RPMI7951 (cell line): ENCODE measurements at places on chromosomes 6 and 20. TPM values are rescaled to one million over a fixed set of nuclear protein-coding genes. Genes with fewer than 3 reads are reported as not detected.
A peak's percentile ranks its signal among the peaks of the same experiment; 100 is the strongest.

VNN1 gene
- 0.24 and 0.29 TPM in 2 replicates for total RNA-seq

ZC2HC1B gene
- not detected in 2 replicates for total RNA-seq

PPIL4 gene
- 34.9 and 48.9 TPM in 2 replicates for total RNA-seq

RSPO3 gene
- total RNA-seq: not detected in 2 replicates

SEL1L2 gene
- not detected in 2 replicates for total RNA-seq

DNA sequence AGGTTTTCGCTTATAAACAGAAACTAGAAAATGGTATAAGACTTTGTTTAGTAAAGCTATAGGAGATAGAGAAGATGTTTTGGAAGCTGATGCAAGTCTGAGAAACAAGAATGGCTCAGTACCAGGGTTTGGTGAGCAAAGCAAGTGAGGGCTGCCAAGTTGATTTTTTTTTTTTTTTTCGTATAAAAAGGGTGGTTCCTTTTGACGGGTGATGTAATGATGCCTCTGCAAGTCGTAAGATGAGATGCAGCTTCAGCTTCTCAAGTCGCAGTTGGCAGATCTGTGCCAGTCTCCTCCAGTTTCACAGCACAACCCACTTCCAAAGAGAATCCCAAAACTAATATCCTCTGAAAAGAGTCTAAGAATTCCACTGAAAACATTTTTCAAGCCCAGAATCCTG, 252.8 kb upstream of the CDH4 start:
- DNase-seq: no peak

DNA sequence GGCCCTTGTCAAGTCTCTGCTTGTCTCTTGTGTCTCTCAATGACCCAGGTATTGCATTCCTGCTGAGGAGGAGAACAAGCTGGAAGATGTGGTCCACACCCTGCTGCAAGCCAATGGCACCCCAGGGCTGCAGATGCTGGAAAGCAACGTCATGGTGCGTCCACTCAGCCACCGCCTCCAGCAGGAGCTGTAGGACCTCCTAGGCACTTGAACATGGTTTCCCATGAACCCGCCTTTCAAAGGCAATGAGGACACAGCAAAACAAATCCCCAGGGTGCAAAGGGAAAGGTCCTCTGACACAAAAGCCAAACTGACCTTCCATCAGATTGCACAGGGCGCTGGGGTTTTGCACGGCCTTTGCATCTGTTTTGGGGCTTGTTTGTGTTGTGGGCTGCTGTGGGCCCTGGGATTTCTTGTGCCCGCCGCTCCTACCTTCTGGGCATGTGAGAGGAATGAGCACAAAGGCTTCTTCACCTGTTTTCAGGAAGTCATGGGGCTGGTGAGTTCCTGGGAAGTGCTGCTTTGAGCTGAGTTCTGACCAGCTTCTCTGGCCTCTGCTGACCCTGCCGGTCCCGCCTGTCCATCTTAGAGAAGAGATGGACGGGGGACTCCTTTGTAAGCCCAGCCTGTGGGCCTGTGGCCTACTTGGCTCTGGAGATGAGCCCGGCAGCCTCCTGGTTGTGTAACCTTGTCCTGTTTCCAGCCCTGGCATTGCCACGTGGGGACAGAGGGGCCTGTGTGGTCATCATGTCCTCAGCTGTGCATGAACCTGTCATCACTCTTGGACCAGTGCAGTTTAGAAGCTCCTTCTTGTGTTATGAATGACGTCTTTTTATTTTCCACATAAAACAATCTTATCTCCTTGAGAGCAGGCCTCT, 151.3 kb downstream of the DTNBP1 start:
- DNase-seq: no peak

GRCh38 chr20:13613917-13614316, 24.8 kb downstream of the TASP1 start:
- DNase-seq: no peak

GRCh38 chr6:47634210-47635047, 64.0 kb upstream of the ADGRF4 start:
- DNase-seq: no peak

DNA sequence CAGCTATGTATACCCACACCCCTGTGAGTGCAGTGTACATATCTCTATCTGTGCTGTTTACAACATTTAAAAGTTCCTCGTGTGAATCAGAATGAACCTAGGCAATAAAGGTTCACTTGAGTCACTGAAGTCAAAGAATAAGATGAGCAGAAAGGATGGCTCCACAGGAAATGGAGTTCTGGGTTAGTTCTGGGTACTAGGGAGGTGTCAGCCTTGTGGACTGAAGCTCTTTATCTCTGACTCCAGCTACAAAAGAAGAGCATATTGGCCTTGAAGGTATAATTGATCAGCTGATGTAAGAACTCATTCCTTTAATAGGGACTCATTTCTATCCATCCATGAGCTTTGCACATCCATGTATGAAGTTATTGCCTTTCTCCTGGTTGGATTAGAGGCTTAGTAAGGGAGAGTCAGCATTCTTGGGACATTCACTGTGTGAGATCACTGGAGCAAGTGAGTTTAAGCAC, 73.9 kb upstream of the BACH2 start:
- DNase-seq: no peak

DNA sequence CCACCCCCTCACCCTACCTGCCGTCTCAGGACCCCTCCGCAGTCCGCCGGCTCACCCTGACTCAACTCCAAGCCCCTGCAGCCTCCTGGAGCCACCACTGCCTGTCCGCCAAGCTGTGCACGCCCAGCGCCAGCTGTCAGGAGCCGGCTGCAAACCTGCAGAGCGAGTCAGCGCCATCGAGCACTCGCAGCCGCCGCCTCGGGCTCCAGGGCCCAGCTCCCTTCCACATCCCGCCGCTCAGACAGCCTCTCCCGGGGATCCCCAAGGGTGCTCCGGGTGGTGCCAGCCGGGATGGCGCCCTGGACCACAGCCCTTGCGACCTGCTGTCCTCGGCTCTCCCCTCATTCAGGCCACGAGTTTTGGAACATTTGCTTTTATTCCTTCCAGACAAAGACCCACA, 4.3 kb downstream of the TNNC2 start:
- DNase-seq: peak; percentile 68

DNA sequence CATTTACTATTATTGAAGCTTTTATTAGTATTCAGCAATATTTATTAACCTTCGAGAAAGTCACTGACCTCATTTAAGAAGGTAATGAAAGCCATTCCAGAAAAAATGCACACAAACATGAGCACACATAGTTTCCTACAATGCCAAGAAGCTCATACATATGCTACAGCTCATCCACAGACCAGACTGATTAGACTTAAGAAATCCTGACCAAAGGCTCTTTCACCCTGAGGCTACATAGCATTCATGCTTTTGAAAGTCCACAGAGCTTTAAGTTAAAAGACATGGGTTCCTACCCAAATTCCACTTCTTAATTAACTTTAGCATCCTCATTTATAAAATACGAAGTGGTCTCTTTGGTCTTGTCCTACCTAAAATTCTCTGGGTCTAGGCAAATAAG, 430.4 kb downstream of the TBC1D32 start:
- DNase-seq: no peak

- DNase-seq: no peak
Observed at GRCh38 chr20:53036992-53037391, 64.8 kb downstream of the TSHZ2 start.

- DNase-seq: no peak
Observed at GRCh38 chr20:33991502-33991901, 2.2 kb upstream of the RALY start.

DNA sequence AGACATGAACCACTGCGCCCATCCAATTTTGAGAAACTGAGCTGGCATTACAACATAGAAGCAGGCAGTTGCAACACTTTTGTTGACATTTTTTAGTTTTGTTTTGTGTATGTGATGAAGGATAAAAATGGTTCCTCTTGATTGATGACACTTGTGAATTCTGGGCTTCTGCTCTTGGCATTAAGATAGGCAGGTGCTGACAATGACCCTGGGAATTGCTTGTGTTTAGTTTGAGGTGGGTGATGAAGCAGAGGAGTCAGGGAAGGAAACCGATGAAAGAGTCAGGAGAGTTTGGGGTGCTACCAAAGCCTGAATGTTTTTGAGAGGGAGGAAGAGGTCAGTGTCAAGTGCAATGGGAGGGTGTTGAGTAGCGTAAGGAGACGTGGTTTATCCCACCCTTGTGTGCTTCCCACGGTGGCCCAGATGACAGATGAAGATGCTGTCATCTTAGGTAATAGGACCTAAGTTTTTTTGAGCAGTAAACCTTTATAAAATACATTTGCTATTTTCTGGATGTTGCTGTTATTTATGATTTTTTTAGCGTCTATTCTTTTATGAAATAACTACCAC, 19.4 kb downstream of the CDS2 start:
- DNase-seq: no peak

- peak; percentile 45 for DNase-seq
Observed at GRCh38 chr20:47187450-47188195, 168.9 kb downstream of the ZMYND8 start.

DNA sequence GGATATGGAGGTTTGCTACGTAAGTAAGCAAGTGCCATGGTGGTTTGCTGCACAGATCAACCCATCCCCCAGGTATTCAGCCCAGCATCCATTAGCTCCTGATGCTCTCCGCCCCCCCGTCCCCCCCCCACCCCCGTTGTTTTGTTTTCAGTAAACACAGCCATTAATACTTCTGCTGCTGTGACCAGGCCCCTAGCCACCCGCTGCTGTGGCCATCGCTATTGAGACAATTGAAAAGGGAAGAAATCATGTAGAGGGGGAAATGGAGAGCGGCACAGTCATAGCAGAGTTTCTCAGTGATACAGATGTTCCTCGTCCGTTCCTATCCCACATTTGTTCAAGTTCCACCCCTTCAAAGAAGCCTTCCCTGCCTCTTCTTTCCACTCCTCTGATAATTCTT, 24.9 kb downstream of the SLC35D3 start:
- no peak for DNase-seq

DNA sequence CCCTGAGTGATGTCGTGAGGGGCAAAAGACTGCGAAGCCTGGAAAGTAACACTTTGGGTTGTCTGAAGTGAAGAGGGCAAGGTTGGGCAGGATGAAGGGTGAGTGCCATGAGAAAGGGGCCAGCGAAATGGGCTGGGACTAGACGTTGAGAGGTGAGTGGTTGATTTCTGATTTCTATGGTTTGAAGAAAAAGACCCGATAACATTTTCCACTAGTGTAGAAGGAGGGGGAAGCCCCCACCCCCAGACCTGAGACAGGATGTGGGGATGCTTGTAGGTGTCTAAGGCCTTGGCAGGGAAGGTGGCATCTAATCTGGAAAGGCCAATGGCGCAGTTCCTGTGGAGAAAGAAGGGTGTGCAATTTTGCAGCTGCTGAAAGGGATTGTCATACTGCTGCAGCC, 25.3 kb upstream of the KIF3B start:
- DNase-seq: no peak

GRCh38 chr6:113830140-113830539, 27.0 kb upstream of the MARCKS start:
- DNase-seq: no peak

- DNase-seq: peak; percentile 71
Observed at GRCh38 chr20:33673410-33674293, 576 bp downstream of the NECAB3 start.

DNA sequence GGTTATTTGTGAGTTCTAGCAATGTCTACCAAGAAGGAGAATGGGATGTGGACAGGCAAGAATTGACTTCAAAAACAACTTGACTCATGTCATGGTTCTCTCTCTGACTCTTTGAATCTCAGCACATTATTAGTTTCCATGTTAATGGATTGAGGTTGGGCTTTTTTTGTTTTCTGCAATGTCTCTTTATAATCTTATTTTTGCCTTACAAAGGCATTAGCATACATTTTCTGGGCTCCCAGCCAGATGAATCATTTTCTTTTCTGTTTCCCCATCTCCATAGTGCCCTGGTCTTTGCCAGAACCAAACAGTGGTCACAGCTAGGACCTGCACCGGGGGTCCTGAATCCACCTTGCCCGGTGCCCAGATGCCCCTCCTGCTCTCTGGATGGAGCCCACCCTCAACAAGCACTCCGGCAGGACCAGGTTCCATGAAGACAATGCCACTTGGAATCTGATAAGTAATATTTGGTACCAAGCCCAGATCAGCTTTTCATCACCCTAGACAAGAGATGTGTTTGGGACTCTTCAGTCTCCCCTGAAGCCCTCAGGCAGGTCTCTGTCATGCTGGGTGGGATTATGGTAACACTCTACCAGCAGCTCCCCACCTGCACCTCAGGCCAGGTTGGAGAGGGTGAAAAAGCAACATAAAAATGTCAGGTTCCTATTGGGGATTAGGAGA, 266.7 kb upstream of the SULF2 start:
- DNase-seq: peak; percentile 95

DNA sequence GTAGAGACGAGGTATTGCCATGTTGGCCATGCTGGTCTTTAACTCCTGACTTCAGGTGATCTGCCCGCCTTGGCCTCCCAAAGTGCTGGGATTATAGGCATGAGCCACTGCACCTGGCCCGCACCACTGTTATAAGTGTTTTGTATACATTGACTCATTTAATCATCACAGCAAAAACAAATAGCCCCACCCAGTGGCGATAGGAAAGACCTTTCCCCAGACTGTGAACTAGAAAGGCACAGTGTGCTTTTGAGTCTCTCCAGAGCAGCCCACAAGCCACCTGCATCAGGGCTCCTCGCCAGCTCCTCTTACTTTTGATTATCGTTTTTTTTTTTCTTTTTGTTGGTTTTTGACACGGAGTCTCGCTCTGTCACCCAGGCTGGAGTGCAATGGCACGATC, 27.9 kb upstream of the ZFP64 start:
- DNase-seq: peak; percentile 36

DNA sequence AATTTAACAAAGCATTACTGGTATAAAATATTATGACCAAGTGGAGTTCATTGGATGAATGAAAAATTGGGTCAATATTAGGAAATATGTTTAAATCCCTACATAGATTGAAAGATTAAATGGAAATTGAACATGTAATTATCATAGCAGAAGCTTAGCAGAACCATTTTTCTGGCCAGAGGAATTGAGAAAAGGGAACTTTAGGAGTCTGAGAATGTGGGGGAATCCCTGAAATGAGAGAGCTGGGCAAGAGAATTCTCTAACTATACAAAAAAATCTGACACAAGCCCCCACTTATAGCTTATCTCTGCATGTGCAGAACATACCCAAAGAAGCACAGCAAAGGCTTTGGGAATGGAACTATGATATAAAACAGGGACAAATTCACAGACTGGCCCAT, 67.4 kb upstream of the ARHGAP18 start:
- no peak for DNase-seq

DNA sequence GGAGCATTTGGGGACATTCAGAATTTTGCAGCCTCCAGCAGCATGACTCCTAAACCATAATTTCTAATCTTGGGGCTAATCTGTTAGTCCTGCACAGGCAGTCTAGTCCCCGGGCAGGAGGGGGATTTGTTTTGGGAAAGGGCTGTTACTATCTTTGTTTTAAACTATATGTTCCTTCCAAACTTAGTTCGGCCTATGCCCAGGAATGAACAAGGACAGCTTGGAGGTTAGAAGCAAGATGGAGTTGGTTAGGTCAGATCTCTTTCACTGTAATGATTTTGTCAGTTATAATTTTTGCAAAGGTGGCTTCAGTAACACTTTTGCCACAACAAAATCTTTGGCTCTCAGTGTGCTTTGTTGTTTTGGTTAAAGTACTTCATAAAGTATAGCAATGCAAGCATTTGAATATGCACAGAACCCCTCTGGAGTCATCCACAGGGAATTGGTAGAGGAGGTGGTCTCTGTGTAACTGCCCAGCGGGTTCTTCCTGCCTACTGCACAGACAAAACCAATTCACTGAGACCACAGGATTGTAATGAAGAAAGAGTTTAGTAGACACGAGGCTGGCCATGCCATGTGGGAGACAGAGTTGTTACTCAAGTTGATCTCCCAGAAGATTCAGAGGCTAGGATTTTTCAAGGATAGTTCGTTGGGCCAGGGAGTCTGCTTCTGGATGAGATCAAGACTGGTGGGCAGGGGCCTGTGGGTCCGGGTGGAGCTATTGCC, 224.1 kb upstream of the MYLIP start:
- no peak for DNase-seq
